Gastroesophageal sphincter (tissue), 4 donors: ENCODE measurements at places on chromosomes 5 and 9.

GRCh38 chr9:32463500-32464293 lies 62.3 kb downstream of the RIGI start:
- ATAC-seq: no peak

GRCh38 chr5:109630093-109630492 lies 59.6 kb upstream of the MAN2A1 start:
- no peak for ATAC-seq

DNA sequence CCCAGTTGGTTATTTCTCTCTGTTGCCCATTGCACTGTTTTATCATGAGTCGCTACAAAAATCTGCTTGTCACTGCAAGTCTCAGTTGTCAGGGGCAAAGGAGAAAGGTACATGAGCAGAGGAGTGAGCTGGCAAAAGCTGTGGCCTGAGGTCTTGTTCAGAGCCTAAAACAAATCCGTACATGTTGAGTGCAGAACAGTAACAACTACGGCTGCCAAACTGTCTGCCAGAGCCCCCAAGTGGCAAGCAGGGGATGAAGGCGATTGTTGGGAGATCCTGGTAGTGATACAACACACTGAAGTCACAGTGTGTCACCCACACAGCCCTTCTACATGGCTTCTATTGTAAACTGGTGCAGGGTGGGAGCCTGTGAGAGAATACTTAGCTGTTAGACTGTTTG lies 50.9 kb downstream of the BRINP1 start:
- ATAC-seq: no peak

GRCh38 chr9:120915854-120916470 lies 10.6 kb downstream of the TRAF1 start:
- no peak for ATAC-seq

DNA sequence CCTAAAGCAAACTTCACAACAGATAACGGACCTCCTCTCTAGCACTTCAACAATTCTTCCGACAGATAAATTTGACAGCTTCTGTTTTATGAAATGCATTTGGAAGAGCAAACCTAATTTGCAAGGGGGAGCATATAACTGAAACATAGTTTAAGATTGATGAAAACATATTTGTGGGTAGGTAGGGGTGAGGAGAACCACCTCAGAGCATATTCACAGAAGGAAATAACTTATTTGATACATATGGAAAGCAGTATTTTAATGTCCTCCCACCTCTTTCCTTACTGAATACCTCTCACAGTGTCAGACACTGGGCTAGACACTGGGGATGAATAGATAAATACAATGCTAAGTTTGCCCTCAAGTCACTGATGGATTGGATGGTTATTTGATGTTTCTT lies 384.8 kb downstream of the MAT2B start:
- ATAC-seq: no peak

GRCh38 chr5:173454736-173455598 lies 126.8 kb upstream of the STC2 start:
- ATAC-seq: peak; percentile 85

DNA sequence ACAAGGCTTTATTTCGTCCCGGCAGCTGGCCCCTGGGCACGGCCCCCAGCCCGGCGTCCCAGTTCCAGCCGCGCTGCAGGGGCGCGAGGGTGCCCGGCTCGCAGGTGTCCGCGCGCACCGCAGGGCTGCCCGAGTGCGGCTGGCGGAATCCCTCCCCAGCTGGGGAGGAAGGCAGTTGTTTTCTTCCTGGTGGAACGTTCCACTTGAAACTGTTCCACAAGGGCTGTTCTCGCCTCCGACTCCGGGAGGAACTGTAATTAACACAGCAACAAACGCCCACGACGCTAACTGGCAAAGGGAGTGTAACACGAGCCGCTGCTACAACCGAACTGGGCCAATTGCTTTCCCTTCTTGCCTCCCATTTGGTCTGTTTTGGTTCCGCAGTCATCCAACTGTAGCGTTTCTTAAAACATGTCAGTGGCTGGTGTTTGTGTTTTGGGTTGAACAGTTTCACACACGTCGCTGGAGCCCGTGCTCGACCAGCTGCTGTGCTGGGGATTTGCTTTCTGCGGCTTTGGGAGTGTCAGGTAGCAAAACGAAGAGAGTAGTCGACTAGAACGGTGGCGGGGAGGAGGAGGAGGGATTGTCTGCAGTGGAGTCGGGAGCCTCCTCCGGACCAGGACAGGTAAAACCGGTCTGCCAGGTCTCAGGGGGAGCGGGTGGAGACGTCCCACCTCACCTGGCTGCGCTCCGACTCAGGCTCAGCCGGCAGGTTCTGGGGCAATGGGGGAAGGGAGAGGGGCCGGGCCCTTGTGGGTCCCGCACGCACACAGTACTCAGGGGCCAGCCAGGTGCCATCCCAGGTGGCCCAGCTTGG lies 131.6 kb upstream of the NIPBL start:
- ATAC-seq: peak; percentile 72
